ENCODE measurements at places on chromosomes 11 and 22.

DNA sequence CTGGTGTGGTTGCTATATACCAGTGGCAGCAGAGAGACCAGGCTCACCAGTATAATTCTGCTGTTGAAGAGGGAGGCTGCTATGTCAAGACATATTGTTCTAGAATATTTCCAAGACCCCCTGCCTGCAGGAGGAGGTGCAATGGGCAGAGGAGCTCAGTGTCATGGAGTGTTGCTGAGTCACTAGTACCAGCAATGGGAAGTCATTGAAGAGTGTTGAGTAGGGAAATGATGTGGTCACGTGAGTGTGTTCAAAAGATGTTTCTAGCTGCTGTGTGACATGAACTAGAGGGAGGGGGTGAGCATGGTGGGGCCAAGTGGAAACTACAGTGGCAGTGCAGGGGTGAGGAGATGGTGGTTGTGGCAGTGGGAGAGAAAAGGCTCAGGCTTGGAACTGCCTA is 76.3 kb upstream of the BIRC3 start:
- peak; percentile 8 for DNase-seq
- H3K36me3 ChIP-seq: no peaks in the 10 kb centered on the region
- no peaks in the 10 kb centered on the region for H3K27me3 ChIP-seq
- no peak overlapping the region for H3K27ac ChIP-seq
- H3K4me1 ChIP-seq: no peaks in the 10 kb centered on the region
- H3K4me3 ChIP-seq: no peak overlapping the region

DNA sequence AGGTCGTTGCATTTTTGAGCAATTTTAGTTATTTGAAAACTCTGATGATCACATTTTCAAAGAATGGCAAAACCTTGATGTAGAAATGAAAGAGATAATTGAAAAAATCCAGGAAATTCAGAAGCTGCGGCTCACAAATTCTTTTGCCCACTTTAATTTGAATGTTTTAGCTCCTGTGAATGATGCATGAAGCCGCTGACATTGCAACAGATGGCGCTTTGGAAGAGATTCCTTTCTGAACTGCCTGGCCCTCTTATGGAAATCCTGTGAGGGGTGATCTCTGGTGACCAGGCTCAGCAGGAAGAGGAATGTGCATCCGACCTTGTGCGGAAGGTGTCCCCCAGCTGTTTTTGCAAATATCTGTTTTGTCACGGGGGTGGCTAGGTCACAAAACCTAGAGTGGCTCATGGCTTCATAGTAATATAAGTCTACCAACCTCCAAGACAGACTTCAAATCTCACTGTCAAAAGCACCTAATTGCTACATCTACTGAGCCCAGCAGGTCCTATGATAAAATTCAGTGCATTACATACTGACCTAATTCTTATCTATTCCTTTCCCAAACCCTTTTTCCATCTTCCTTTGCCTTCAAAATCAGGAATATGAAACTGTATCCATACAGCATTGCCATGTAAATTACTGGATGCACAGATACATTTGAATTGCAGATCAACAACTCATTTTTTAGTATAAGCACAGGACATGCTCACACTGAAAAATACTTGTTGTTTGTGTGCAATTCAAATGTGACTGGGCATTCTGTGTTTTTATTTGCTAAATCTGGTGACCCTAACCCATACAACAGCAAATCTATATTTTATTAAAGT is 412.7 kb downstream of the ETS1 start:
- no peaks in the 10 kb centered on the region for H3K4me1 ChIP-seq
- H3K36me3 ChIP-seq: no peaks in the 10 kb centered on the region
- no peaks in the 10 kb centered on the region for H3K27me3 ChIP-seq
- DNase-seq: no peak

- DNase-seq: peak; percentile 43
- peaks cover 13% of the 10 kb centered on the region for H3K4me1 ChIP-seq
- H3K36me3 ChIP-seq: no peaks in the 10 kb centered on the region
These were observed 365.7 kb upstream of the CADM1 start for GRCh38 chr11:115869780-115870431.

GRCh38 chr11:45193695-45194094 is 47.3 kb downstream of the PRDM11 start:
- H3K4me3 ChIP-seq: no peak overlapping the region
- H3K27me3 ChIP-seq: no peaks in the 10 kb centered on the region
- H3K4me1 ChIP-seq: no peaks in the 10 kb centered on the region
- H3K27ac ChIP-seq: no peak overlapping the region
- H3K36me3 ChIP-seq: peaks cover 24% of the 10 kb centered on the region
- DNase-seq: no peak

DNA sequence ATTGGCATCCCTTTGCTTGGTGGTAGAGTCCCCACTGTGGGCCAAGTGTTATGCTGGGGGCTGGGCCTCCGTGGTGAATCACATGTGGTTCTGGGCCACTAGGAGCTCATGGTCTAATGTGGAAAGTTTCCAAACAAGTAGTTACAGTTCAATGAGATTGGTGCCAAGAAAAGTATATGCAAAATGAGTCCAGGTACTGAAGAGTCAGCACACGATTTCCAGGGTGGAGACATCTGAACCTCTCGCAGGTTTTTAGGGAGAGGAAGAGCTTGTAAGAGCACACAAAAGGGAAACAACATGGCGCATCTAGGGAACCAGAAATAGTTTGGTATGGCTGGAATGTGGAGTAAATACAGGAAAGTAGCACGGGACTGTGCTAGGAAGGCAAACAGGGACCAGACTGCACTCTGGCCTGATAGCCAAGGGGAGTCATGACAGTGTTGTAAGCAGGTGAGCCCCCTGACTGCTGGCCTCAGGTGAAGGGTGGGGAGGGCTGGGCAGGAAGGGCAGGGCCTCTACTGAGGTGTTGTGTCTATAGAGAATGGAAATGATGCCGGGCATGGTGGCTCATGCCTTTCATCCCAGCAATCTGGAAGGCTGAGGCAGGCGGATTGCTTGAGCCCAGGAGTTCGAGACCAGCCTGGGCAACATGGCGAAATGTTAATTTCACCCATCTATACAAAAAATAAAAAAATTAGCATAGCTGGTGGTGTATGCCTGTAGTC is 12.6 kb downstream of the POLR2F start:
- H3K36me3 ChIP-seq: peaks cover 22% of the 10 kb centered on the region
- no peaks in the 10 kb centered on the region for H3K27me3 ChIP-seq
- H3K4me1 ChIP-seq: no peaks in the 10 kb centered on the region
- no peak for DNase-seq
- no peak overlapping the region for H3K27ac ChIP-seq

DNA sequence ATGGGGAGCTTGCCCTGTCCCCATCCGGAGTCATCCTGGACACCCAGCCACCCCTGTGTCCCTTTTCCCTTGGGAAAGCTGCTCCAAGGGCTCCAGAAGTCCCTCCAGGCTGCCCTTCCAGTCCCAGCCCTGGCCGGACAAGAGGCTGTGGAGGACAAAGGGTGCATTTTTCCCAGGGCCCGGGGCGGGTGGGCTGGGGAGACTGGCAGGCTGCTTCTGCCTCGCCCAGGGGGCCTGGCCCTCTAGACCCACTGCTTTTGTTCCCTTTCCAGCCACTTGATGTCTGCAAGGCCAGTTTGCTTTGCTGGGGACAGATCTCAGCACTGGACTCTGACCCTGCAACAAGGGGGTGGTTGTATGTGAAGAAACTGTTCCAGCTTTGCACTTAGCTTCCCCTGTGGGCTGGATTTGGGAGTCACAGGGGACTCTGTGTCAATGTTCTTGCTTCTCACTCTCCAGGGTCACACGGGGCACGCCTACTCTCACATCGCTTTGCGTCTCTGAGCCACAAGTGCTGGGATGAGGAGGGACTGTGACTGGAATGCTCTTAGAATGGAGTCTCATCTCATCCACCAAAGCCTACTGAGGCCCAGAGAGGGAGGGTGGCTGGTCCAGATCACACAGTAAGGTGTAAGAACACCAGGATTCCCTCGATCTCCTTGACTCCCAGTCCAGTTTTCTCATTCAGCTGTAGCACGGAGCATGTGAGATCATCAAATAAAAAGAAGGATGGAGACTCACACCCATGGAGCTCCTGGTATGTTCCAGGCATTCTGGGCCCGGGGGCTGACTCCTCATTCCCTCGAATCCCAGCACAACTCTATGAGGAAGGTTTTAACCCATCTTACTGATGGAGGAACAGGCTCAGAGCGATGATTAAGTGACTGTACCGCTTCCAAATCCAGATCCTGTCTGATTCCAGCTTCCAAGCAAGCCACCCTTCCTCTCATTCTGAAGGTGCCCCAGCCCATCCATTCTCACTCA is 59.9 kb downstream of the FBXO7 start:
- no peaks in the 10 kb centered on the region for H3K36me3 ChIP-seq
- no peaks in the 10 kb centered on the region for H3K27me3 ChIP-seq
- peaks cover 2% of the 10 kb centered on the region for H3K4me1 ChIP-seq
- no peak for DNase-seq

GRCh38 chr22:41367680-41368542 is 13.8 kb upstream of the TEF start:
- DNase-seq: no peak
- no peaks in the 10 kb centered on the region for H3K27me3 ChIP-seq
- peak overlapping the region; percentile 36 for H3K4me3 ChIP-seq
- peaks cover 14% of the 10 kb centered on the region for H3K4me1 ChIP-seq

- peak overlapping the region; percentile 21 for H3K27ac ChIP-seq
- DNase-seq: peak; percentile 86
- peaks cover 18% of the 10 kb centered on the region for H3K36me3 ChIP-seq
- peaks cover 15% of the 10 kb centered on the region for H3K4me1 ChIP-seq
- no peaks in the 10 kb centered on the region for H3K27me3 ChIP-seq
These were observed 13.9 kb downstream of the ACP2 start for GRCh38 chr11:47234669-47235100.

DNA sequence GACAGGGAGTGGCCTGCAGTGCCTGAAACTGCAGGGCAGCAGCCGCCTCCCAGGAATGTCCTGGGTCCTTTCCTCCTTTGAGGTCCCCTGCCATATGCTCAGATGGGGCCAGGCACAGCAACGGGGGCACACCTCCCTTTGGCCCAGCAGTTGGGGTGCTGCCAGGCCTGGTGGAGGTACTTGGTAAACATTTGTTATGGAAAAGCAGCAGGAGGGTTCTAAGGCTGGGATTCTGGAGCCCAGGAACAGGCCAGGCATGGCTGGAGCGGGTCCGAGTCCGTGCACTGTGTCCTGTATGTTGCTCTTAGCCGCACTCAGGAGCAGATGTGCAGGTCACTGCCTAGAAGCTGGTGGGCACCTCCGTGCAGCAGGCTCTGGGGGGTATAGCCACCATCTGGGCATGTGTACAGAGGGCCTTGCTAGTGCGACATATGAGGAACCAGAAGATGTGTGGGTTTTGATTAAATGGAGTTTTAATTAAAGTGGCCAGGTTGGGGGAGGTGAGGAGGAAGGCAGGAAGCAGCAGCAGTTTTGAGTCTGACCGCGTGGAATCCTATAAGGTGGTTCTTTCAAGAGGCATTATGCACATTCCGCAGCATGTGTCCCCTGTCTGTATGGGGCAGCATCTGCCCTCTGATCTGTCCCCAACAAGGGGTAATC is 1.5 kb downstream of the ADORA2A start:
- DNase-seq: peak; percentile 87
- H3K4me1 ChIP-seq: peaks cover 64% of the 10 kb centered on the region
- H3K36me3 ChIP-seq: no peaks in the 10 kb centered on the region
- no peaks in the 10 kb centered on the region for H3K27me3 ChIP-seq
- H3K4me3 ChIP-seq: no peak overlapping the region
- no peak overlapping the region for H3K27ac ChIP-seq

- H3K36me3 ChIP-seq: peaks cover 14% of the 10 kb centered on the region
- DNase-seq: no peak
- H3K4me3 ChIP-seq: no peak overlapping the region
- H3K27me3 ChIP-seq: no peaks in the 10 kb centered on the region
- no peaks in the 10 kb centered on the region for H3K4me1 ChIP-seq
These were observed 27.3 kb downstream of the INCENP start for GRCh38 chr11:62150887-62151736.

- H3K27ac ChIP-seq: no peak overlapping the region
- H3K27me3 ChIP-seq: no peaks in the 10 kb centered on the region
- no peaks in the 10 kb centered on the region for H3K36me3 ChIP-seq
- no peak overlapping the region for H3K4me3 ChIP-seq
- no peak for DNase-seq
These were observed 135.8 kb upstream of the TIMP3 start for GRCh38 chr22:32665676-32666075.

- H3K4me1 ChIP-seq: peaks cover 12% of the 10 kb centered on the region
- no peaks in the 10 kb centered on the region for H3K27me3 ChIP-seq
- no peaks in the 10 kb centered on the region for H3K36me3 ChIP-seq
- no peak overlapping the region for H3K4me3 ChIP-seq
These were observed 27.9 kb upstream of the RIC3 start for GRCh38 chr11:8196749-8197148.

- no peak overlapping the region for H3K4me3 ChIP-seq
- no peak overlapping the region for H3K27ac ChIP-seq
- H3K4me1 ChIP-seq: no peaks in the 10 kb centered on the region
- DNase-seq: no peak
These were observed 116.9 kb downstream of the ATXN10 start for GRCh38 chr22:45788522-45788921.

GRCh38 chr22:39529487-39529851 is 3.1 kb downstream of the RPS19BP1 start:
- no peaks in the 10 kb centered on the region for H3K27me3 ChIP-seq
- H3K36me3 ChIP-seq: peaks cover 4% of the 10 kb centered on the region
- H3K4me1 ChIP-seq: peaks cover 79% of the 10 kb centered on the region
- H3K4me3 ChIP-seq: no peak overlapping the region

GRCh38 chr11:35927682-35928081 is 16.2 kb upstream of the LDLRAD3 start:
- no peak for DNase-seq
- H3K27me3 ChIP-seq: no peaks in the 10 kb centered on the region
- H3K4me3 ChIP-seq: no peak overlapping the region
- peaks cover 25% of the 10 kb centered on the region for H3K4me1 ChIP-seq
- H3K36me3 ChIP-seq: no peaks in the 10 kb centered on the region

- H3K4me3 ChIP-seq: no peak overlapping the region
- H3K27ac ChIP-seq: no peak overlapping the region
- H3K27me3 ChIP-seq: no peaks in the 10 kb centered on the region
- H3K36me3 ChIP-seq: no peaks in the 10 kb centered on the region
- DNase-seq: no peak
These were observed 50.2 kb downstream of the GAB4 start for GRCh38 chr22:16957781-16958180.

All from common myeloid progenitor, CD34-positive (primary cell).